A549 treated with DMSO at 1 μM for 4 hours (cell line): ENCODE measurements at places on chromosomes 7 and 10. TPM values are rescaled to one million over a fixed set of nuclear protein-coding genes. Genes with fewer than 3 reads are reported as not detected.

Gene LRIT1
- not detected in 5 replicates for total RNA-seq

Gene IKZF1
- not detected in 5 replicates for total RNA-seq

Gene TMEM236
- total RNA-seq = 0.03 to 0.12 TPM (median 0.07 TPM) in 5 replicates

Gene ZCWPW1
- 1.2 to 1.8 TPM (median 1.5 TPM) in 5 replicates for total RNA-seq

Gene PLCE1
- total RNA-seq = 4.9 to 7.0 TPM (median 6.3 TPM) in 5 replicates
